ENCODE measurements at places on chromosomes 6 and 20.
A peak's percentile ranks its signal among the peaks of the same experiment; 100 is the strongest.

- DNase-seq, result no peak
Observed at GRCh38 chr6:37323580-37323979, 30.2 kb upstream of the RNF8 start.

DNA sequence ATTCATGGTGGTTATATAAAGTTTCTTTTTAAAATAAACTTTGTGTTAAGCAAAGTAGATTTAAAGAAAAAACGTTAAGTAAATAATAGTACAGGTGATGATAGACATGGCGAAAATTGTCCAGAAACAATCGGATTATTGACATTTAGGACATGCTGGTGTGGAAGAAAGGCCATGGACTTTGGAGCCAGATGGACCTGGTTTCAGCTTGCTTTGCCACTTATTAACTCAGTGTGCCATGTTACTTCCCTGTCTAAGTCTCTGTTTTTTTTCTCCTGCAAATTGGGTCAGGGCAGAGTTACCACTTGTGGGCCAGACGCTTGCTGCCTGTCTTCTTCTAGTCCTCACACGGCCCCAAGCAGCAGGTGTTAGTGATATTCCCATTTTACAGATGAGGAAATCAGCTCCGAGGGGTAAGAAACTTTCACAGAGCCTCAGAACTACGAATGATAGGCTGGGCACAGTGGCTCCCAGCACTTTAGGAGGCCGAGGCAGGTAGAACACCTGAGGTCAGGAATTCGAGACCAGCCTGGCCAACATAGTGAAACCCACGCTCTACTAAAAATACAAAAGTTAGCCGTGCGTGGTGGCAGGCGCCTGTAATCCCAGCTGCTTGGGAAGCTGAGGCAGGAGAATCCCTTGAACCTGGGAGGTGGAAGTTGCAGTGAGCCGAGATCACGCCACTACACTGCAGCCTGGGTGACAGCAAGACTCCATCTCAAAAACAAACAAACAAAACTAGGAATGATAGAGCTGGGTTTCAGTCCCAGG, 12.4 kb downstream of the KIF3B start:
- no peak for DNase-seq

GRCh38 chr6:24936641-24937317, 1.0 kb upstream of the RIPOR2 start:
- no peak for DNase-seq

GRCh38 chr6:111914617-111915016, 41.4 kb upstream of the FYN start:
- DNase-seq, result no peak

GRCh38 chr20:13922241-13922640, 68.2 kb downstream of the SEL1L2 start:
- no peak for DNase-seq

GRCh38 chr6:50824552-50824951, 5.9 kb downstream of the TFAP2B start:
- DNase-seq, result no peak

DNA sequence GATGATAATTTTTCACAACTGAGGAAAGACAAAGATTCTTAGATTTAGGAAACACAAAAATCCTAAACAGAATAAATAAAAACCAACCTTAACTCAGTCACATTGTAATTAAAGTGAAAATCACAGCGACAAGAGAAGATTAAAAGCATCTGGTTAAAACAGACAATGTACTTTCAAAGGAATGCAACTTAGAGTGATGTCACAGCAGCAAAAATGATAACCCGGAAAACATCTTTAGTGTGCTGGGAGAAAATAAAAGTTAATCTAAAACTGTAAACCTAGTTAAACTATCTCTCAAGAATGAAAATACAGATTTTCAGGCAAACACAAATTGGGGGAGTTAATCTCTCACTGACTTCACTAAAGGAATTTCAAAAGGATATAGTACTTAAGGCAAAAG, 76.8 kb upstream of the OGFRL1 start:
- DNase-seq, result no peak

DNA sequence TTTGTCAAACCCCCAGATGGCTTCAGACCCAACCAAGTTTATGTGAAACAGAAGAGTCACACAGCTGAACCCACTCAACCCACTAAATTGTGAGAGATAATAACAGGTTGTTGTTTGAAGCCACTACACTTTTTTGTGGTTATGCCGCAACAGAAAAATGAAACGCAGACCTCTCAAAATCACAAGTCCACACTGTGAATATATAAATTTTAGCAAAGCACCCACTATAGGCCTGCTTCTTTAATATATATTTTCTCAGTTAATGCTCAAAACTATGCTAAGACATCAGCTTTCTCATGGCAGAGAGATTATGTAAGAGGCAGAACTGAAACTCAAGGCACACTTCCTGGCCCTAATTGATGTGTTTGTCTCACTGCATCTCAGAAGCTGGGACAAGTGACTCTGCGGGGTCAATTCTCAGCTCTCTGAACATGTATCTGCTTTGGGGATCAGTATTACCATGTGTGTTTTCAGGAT, 27.7 kb downstream of the MAP3K5 start:
- DNase-seq, result no peak

DNA sequence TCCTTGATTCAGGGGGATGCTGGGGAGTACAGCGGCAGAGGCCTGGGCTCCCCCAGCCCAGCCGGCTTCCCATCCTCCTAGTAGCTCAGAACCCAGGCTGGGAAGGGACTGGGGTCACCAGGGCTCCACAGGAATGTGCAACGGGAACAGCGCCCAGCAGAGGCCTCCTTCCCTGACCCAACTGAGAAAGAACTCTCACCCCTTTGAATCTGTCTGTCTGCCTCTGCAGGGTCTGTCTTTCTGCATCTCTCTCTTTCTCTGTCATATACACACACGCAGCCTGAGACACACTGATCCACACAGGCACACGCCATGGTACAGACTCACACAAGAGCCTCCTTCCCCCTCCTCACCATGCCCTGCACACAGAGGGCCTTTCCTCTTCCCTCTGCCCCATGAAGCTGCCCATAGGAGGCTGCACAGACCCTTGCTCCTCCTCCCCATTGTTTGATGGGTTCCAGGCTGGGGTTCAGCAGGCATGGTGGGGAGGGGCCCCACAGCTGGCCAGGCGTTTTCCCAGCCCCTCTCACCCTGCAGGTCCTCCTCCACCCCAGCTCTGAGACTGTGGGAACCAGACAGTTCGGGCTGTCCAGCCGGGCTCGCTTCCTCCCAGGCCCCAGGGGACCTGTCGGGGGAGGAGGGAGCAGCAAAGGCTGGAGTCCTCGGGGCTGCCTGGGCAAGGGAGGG, 2.8 kb downstream of the FOXS1 start:
- no peak for DNase-seq

DNA sequence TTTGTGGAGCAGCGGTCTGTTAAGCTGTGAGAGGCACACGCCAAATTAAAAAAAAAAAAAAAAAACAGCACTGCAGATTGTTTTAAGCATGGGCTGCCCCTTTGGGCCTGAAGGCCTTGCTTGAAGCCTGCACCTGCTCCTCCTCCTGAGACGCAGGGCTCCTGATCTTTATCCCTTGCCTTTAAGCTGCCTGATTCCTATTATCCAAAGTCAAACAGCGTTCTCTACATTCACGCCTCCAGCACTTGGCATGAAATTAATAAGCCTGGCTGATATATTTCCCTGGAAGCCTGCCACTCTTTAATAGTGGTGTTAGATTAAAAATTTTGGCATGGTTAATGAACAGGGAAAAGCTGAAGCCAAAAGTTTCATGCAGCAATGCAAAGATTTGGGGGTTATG, 163.9 kb downstream of the FAXC start:
- DNase-seq, result no peak

- no peak for DNase-seq
Observed at GRCh38 chr20:47243532-47244305, 112.8 kb downstream of the ZMYND8 start.

DNA sequence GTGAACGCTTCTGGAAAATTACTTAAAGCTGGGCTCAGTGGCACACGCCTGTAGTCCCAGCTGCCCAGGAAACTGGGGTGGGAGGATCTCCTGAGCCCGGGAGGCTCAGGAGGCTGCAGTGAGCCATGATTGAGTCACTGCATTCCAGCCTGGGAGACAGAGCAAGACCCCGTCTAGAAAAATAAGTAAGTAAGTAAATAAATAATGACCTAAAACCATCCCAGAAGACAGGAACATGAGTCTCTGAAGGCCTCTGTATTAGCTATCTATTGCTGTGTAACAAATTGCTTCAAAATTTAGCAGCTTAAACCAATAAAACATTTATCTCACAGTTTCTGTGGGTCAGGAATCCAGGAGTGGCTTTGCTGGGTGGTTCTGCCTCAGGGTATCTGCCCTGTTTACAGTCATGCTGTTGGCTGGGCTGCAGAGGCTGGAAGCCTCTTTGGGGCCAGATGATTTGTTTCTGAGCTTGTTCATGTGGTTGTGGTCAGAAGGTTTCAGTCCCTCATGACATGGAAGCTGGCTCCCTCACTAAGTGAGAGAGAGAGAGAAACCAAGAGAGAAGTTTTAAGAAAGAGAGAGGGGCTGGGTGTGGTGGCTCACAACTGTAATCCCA, 48.4 kb upstream of the NCOA3 start:
- peak; percentile 83 for DNase-seq

DNA sequence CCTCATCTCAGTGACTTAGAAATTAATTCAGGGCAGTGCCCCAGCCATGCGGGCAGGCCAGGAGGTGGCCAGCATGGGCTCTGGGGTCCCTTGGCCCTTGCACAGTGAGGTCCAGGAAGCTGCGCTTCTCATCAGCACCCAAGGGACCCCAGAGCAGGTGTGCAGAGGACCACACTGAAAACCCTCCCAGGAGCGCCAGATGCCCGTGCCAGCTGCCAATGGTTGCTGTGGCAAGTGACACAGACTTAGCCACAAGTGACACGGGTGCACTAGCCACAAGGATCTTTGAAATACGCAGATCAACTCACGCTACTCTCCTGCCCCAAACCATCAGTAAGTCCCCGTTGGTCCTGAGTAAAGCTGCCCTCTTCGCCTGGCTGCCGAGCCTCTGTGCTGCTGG, 88.1 kb downstream of the ERMARD start:
- DNase-seq, result no peak

Data from RKO (cell line).